ENCODE measurements at places on chromosomes 4 and X. TPM values are rescaled to one million over a fixed set of nuclear protein-coding genes. Genes with fewer than 3 reads are reported as not detected.

The CXCL11 gene
- total RNA-seq: 0.14 TPM

DNA sequence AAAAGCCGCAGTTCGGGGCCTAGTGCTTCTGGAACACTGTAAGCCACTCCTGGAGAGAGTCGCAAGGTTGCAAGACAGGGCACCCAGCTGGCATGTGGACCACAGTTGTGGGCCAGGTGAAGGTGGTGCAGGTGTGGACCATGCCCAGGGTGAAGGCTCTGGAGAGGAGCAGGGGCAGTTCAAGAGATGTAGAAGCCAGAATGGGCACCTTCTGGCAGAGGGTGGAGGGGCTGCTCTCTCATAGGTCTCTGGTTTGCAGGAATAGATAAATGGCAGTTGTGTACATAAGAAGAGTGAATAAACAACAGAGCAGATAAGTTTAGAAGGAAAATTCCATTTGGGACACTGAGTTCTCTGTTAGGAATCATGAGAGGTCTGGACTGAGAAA lies 38.6 kb downstream of the TNIP3 start:
- no peak for DNase-seq

The SLC16A2 gene
- total RNA-seq: 18.4 TPM

- DNase-seq: no peak
These were observed 687 bp upstream of the ZNF275 start for GRCh38 chrX:153333266-153333665.

GRCh38 chrX:47581731-47582647 lies at the start of gene TIMP1:
Gene TIMP1, plus strand, starts transcription at chrX:47582436. Its CDS starts 980 bp downstream, at chrX:47583416.
- DNase-seq: peak; percentile 98

GRCh38 chrX:30654989-30655607 lies 1.9 kb downstream of the GK start:
- no peak for DNase-seq

DNA sequence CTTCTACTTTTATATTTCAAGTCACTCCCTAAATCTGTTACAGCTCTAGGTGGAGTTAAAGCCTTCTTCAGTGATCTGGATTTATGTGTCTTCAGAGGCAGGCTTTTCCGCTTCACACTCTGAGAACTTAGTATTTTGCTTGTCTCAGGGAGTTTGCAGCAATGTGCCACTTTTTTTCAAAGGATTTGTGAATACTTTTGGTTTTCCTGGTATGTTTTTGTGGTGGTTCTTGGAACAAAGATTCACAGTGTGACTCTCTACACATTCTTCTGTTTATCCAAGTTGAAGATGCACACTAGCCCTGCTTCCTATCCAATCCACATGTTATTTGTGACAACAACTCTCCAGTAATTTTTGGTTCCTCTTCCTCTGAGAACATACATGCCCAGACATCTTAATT lies 1253.7 kb downstream of the TECRL start:
- no peak for DNase-seq

GRCh38 chr4:165288226-165288625 lies 39.2 kb upstream of the MSMO1 start:
- no peak for DNase-seq

GRCh38 chrX:129718676-129719075 lies 20.1 kb upstream of the XPNPEP2 start:
- peak; percentile 68 for DNase-seq

DNA sequence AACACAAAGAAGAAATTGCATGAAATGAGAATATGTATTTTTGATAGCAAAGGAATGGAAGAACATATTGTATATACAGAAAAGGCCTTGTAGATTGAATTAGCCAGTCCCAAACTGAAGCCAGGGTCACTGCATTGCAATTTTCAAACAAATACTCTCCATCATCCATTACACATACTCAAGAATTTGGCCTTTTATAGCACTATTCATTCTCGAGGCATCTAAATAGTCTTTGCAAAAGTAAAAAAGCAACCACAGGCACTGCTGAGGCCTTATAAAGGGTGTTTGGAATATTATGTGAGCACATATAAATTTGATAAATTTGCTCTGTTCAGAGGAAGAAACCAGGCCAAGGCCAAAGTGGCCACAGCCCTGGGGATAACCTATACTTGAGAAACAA lies 123.0 kb downstream of the ZNF827 start:
- DNase-seq: no peak

DNA sequence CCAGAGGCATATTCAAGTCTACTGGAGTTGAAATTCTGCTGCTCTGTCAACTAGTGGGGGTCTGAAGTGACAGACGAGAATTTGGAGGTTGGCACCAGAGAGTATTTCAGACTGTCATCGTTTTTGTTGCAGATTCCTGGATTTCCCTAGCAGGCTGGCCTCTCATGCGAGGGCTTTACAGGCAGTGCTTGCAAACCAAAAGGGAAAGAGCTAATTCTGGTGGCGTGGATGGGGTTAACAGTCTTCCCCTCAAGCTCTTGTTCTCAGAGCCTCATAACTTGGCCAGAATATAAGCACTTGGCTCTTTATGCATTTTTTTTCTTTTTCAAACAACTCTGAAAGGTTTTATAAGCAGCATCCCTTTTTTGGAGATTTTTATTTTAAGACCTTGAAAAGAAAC lies at the start of gene SPARCL1:
Gene SPARCL1 (minus strand): TSS at position 190 of the 400 bp plus-strand sequence. CDS start 29,802 bp downstream, outside the sequence.
- DNase-seq: no peak

DNA sequence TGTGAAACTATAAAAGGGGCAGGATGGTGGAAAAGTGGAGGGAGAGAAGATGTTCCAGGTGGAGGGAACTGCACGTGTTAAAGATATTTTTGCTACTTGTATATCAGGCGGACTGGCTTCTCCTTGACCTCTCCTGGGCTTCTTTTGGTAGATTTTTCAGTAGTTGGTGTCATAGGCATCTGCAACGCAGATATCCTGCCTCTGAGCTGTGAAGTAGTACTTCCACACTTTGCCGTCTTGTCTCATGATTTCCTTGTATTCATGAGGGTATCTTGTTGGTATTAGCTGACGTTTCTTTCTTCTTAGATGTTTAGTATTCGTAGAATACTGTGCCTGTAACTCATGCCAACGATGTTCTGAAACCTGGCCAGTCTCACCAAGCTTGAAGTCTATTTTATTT lies 81.0 kb downstream of the WWC2 start:
- no peak for DNase-seq

The HUWE1 gene
- total RNA-seq: 199 TPM

All from posterior vena cava (tissue), 2 donors.